ENCODE measurements at places on chromosomes 5 and 9.
A peak's percentile ranks its signal among the peaks of the same experiment; 100 is the strongest.

GRCh38 chr9:100298378-100298777, 54.4 kb downstream of the TEX10 start:
- DNase-seq: no peak

DNA sequence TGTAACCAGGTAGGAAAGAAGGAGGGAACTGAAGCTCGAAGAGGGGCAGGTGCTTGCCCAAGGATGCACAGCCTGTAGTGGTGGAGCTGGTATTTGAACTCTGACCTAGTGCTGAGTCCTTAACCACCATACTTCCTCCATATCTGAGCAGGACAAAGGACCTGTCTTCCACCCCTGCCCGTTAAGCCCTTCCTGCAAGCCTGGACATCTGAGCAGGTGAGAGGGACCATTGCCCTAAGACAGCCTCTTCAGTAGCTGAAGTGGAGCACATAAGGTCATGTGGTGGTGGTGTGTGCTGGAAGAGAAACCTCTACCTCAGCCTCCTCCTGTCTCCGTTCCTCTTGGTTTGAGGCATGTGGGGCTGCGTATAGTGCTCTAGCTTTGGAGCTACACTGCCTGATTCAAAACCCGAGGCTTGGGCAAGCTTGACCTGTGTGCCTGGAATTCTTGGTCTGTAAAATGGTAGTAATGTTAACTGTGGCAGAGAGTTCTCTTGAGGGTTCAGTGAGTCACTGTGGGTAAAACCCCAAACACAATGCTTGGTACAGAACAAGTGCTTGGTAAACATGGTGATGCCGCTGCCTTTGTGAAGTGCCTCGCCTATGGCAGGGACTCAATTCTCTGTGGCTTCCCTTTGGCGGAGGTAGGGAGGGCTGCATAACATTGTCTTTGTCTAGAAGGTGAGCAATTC, 7.4 kb downstream of the GALNT10 start:
- no peak for DNase-seq

DNA sequence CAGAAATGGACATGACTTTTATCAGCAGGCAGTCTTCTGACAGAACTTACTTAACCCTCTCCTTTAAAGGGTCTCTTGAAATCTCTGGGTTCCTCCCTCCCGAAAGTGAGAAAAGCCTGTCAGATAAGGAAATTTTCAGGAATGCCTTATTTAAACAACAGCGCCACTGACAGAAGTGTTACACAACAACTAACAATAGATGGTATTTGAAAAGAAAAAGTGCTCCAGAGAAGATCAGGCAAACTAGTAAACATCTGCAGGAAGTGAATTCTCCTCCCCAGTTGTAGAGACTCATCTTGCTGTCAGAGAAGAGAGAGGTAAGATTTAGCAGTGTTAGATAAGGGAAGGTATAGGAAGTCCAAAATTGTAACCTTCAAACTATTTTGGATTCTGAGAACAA, 107.2 kb upstream of the NFIL3 start:
- no peak for DNase-seq

DNA sequence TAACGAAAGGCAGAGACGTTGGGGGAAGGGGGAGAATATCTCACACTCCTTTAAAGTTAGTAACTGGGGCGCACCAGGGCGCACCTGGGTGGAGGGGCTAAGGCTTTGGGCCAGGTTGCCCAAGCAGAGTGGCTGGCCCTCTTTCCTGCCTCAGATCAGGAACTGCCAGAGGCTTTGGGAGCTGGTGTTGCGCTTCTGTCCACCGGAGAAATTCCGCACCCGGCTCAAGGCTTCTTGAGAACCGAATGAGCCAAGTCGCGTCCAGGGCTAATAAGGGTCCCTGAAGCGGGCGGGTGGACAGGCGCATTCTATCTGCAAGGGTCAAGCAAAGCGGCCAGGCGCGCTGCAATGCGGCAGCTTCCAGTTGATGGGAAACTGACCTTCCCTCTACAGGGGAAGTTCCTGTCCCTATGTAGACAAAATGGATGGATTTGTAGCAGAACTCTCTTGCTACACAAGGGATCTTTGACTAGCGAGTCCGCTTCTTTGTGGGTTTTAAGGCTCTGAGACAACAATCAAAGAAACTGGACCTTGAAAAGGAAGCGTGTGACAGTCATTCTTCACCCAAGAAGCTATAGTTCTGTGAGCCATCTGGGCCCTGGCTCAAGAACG, 5.5 kb downstream of the PAX5 start:
- no peak for DNase-seq

DNA sequence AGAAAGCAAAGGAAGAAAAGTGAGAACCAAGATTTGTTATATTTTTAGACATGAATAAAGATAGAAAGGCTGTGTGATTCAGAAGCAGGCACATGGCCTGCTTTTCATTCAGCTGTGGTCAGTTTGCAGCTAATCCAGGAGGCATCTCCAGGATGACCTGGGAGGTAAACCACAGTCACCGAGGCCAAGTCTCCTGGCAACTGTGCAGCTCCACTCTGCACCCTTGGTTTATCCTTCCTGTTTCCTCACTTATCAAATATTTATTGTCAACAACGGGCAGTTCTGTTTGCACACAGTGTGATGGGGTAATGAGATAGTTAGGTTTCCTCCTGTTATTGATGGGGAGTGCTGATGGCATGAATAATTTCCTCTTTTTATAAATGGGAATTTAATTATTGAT, 243.0 kb downstream of the PSAT1 start:
- DNase-seq: no peak

DNA sequence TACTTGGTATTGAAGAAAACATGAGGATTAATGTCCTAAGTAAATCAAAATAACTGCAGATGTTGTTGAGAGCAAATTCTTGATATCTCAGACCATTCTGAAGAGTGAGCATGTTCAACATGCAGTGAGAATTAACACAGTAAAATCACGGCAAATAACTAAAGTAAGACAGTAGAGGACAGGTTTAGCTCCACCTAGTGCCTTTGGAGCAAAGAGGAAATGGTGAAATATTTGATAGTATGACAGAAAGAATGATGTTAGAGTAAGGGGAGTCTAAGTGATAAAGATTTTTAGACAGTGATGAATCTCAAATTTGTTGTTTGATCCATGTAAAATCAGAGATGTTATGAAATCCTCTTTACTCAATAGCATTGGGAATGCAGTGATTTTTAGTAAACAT, 424.2 kb downstream of the TMEM161B start:
- DNase-seq: no peak

DNA sequence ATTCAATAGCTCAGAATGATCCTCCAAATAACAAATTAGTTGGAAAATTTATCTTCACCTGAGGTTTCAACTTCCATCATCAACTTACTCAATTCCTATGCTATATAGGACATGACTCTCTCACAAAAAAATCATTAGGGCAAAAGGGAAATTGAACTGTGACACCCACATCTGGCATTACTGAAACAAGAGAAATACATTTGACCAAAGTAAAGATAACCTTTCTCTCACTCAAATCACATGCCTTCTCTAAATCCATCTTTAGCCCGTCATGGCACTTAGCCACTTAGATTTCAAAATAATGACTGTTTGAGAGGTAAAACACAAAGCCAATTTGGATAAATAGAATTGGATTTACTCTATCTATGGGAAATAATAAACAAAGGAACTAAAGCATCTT, 126.4 kb downstream of the ADAMTS6 start:
- DNase-seq: no peak

DNA sequence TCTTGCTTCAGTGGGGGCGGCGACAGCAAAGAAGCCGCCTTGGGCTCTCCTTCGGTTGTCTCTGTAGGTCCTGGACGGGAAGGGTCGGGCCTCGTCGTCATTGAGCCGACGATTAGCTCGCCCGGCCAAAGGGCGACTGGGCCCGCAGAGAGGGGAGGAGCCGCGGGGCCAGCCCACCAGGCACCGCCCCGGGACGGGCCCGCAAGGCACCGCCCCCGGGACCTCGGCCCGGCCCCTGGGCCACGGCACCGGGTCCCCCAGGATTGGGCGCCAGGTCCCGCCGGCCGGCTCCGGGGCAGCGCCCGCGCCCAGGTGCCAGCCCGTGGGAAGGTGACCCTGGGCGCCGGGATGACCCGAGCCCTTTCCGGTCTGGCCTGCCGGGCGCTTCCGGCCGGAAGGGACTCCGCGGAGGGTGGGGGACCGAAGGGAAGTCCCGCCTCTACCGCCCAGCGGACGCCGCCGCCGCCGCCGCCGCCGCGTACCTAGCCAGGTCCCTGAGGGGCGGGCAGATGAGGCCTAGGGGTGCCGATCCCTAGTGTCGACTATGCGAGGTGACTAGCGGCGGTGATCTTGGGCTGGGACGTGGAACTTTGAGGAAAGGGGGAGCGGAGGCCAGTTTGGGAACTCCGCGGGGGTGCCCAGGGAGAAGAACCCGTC, at the start of the genes GBA2 and RGP1:
Gene GBA2 (minus strand): TSS at position 371 of the 657 bp plus-strand sequence. CDS start 524 bp downstream, outside the sequence.
Gene RGP1 (plus strand): TSS at position 430 of the 657 bp plus-strand sequence. CDS start 469 bp downstream, outside the sequence.
- DNase-seq: peak; percentile 55

DNA sequence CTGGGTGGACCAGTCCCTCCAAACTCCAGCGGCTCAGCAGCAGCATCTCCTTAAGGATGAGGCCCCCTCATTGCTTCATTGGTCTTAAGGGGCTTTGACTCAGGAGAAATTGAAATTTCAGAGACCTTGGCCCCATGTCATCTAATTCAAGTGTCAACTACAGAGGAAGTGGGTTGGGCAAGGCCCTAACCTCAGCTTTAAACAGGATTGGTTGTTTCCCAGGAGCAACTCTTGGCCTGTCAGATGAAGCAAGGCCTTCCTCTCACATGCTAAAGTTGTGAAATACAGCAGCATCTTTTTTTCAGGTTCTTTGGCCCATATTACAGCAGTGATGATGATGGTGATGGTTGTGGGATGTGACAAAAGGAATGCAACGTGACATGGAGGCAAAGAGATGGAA, 348.3 kb downstream of the ICE1 start:
- DNase-seq: no peak

All from activated T-helper 1 cell treated with anti-CD3 and anti-CD28 coated beads, Interleukin-2, amount 50 U/mL, for 16 hours (primary cell).